ENCODE measurements at places on chromosomes 2 and 18.

DNA sequence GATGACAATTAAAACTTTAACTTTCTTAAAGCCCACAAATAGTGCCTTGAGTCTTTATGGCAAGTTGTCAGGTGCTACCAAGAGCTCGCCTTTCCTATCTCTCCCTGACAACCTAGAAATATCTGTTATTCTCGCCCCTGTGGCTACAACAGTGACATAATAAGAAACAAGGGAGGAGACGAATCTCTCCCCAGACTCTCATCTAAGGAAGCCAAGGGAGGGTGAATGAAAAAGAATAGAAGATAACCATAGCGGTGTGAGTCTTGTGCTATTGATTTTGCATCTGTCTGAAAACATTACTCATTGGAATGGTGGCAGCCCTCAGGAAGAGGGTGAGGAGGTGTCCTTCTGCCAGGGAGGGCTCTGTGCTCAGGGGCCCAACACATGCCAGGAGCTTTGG lies 114.3 kb downstream of the ALK start:
- DNase-seq: no peak

- no peak for DNase-seq
Measured at GRCh38 chr2:175188761-175189160, 7.3 kb upstream of the ATP5MC3 start.

DNA sequence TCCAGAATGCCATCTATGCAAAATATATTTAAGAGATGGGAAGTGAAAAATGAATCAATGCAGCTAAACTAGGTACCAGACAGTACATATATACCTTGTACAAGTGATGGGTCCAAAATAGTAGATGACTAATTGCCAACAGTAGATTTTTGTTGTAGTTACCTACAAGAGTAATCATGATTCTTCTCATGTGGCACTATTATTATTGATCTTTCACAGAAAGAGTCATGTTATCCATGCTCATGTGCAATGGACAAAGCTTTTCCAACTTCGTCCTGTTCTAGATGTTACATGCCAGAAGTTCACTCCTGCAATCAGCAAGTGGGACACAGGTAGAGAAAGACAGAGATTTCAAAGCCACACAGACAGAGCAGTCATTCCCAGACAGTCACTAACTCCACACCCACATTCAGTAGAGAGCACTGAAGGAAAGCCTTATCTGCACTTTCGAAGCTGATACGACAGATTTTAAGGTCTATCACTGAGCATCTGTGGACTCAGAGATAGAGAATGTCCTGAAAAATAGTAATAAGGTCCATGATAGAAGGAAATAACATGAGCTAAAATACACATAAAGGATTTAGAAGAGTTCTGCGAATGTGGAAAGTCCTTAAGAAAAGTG lies 101.6 kb upstream of the ITPRID2 start:
- no peak for DNase-seq

DNA sequence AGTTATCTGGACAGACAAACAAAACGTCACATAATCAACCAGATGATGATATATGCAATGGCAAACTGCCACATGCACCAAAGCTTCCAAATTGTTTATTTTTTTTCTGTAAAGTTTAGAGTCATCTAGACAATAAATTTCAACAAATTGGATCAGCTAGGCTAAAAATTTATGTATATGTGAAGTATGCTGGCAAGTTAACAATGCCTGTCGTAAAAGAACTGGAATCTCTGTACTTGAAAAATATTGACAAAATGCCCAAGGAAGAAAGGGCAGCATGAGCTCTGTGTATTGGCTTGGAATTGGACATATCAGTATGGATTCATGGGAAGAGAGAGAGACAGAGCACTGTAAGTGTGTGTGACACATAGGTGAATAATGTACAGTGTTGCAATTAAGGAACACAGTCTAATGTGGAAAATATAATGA lies 309.8 kb downstream of the ERBB4 start:
- no peak for DNase-seq

- no peak for DNase-seq
Measured at GRCh38 chr2:72204156-72204785, 56.6 kb upstream of the CYP26B1 start.

- DNase-seq: no peak
Measured at GRCh38 chr2:164622338-164623106, 1.2 kb upstream of the GRB14 start.

DNA sequence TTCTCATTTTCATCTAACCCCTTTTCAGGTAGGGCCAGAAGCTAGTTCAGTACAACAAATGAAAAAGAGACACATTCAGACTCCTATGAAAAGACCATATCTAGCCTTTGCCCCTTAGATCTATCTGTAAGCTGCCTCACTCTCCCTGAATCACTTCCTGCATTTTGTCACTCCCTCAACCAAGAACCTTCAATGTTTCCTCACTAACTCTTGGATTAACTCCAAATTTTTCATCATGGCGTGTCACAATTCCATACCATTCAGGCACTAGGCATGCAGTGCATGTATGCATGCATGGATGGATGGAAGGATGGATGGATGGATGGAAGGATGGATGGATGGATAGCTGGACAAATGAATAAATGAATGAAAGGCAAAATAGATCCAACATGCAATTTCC lies 356.9 kb downstream of the TNS1 start:
- DNase-seq: no peak

DNA sequence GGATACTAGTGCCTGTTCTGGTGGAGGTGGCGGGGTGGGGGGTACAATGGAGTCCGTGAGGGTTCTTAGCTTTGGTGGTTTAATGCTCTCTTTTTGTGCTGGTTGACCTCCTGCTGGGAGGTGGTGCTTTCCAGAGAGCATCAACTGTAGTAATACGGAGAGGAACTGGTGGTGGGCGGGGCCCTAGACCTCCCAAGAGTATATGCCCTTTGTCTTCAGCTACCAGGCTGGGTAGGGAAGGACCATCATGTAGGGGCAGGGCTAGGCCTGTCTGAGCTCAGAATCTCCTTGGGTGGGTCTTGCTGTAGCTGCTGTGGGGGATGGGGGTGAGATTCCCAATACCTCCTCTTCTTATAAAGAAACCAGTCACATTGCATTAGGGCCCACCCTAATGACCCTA lies 27.1 kb downstream of the CAMKMT start:
- DNase-seq: no peak

GRCh38 chr18:62723666-62724281 lies 8.4 kb downstream of the PHLPP1 start:
- DNase-seq: no peak

- no peak for DNase-seq
Measured at GRCh38 chr2:45928946-45929345, 277.5 kb downstream of the PRKCE start.

DNA sequence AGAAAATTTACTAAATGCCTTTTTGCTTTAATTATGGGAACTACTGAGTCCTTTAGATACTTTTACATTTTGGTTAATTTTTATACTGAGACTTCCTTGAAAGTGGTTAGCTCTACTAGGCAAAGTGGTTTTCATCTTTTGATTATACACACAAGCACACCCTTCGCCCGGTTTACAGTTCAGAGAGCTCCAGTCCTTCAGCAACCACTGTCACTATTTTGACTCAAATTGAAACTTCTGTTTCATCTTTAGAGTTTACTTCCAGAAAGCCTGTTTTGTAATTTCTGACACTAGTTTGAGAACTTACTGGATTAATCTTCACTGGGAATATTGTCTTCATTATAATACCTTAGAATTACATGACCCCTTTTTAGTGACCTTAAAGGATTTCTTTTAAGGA lies 140.3 kb upstream of the FOSL2 start:
- DNase-seq: no peak

DNA sequence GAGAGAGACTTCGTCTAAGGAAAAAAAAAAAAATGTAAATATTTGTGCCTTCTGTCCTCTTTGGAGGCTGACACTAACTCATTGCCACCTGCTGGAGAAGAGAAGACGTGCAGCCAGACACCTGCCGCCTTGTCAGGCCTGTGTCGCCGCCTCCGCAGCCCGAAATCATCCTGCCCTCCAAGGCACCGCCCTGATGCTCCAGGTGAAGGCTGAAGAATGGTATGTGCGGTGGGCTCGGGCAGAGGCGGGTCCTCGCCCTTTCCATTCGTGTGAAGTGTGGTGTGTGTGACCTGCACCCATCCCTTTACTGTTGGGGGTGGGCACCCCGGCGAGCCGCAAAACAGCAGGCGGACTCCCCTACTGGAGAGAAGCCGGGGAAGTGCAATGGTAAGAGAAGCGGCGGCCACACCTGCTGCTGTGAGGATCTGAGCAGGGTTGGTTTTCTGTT lies 60.4 kb downstream of the FAM161A start:
- DNase-seq: peak; percentile 88

DNA sequence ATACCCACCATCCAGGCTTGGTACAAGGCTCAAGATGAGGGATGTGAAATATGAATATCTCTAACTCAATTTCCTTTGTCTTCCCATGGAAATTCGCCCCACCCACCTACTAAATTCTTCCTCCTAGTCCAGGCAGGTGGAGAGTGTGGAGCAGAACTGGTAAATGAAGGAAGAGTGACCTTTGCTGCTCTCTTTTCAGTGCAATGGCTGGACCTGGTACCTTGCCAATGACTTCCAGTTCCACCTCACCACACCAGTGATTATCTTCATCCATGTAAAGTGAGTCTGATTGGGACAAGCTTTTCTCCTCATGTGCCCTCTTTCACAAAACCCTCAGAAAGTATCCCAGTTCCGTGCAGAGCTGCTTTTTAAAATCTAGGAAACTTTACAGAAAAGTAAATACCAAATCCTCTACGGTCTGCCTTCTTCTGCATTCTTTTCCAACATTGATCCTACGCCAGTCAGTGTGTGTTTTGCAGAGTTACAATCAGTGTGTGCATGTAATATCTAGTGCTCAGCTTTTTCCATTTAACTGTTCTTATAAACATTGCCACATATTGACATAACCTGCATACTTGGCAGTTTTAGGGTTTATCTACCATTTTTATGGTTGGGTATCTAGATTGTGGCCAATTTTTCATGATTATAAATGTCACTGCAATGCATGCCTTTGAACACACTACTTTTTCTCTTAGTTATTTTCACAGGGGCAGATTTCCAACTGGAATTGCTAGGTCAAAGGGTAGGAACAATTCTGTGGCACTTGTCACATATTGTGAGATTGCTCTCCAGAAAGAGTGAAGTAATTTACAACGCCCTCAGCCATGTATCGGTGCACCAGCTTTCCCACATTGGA lies 86.5 kb upstream of the SEC11C start:
- DNase-seq: no peak

GRCh38 chr2:215615803-215616174 lies 179.9 kb upstream of the FN1 start:
- DNase-seq: no peak

- no peak for DNase-seq
Measured at GRCh38 chr18:51580580-51580979, 383.1 kb upstream of the MEX3C start.

DNA sequence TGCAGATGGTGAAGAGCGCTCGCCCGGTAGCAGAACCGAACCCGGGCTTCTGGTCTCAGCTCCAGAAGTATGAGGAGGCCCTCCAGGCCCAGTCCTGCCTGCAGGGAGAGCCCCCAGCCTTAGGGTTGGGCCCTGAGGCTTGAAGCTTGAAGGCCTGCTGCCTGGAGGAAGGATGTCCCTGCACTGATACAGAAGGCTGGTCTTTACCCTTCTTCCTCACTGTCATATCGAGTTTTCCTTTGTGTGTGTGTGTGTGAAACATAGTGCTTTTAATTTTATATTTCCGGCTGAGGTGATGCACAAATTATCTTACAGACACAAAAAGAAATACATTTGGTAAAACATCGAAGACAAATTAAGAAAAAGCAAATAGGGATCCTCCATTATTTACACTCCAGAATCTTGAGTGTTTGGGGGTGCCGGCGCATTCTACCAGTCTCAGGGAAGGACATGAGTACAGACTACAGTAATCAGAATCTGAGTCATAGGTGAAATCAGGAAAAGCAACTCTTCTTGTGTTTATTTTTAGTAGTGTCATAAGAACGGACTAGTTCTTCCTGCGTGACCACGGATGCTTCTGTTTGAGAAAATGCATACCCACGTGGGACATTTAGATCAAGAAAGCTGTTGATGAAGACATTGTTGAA lies 1.3 kb downstream of the DUSP28 start:
- DNase-seq: peak; percentile 70

GRCh38 chr2:162073888-162074631 lies at the start of gene DPP4:
Gene DPP4, minus strand, starts transcription at chr2:162074215. Its CDS starts 234 bp downstream, at chr2:162073981.
- peak; percentile 81 for DNase-seq

DNA sequence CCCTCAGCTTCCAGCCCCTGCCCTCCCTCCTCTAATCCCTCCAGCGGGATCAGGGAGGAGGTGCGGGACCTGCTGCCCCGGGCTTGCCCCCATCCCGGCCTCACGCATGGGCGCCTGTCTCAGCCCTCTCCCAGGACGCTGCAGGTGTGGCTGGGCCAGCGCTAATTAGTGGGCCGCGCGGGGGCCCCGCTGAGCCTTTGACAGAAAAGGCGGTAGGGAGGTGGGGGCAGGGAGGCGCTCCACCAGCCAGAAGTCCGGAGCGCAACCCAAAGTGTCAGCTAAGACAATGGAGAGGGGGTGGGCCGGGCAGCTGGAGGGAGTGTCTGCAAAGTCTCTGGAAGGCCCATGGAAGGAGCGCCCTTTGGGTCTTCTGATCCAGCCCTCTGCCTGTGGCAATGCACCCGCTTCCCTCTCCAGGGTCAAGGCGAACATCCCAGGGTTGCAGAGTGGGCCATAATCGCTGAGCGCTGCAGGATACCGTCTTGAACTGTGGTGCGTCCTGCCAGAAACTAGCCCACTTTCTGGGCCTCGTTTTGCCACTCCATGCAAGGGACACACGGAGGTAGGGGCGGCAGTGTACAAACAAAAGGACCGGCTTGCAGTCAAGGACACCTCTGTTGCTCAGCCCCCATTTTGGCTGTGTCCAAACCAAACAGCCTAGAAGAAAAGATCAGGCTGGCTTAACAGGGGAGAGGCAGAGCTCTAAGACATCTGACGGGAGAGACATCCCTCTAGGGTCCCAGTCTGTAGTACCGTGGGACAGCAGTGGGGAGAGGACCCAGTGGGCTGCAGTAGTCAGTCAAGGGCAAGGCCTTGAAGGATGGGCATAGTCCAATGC lies 3.5 kb downstream of the ATP6V1B1 start:
- peak; percentile 48 for DNase-seq

GRCh38 chr18:45621061-45621511 lies 5.8 kb downstream of the SLC14A2 start:
- peak; percentile 73 for DNase-seq

DNA sequence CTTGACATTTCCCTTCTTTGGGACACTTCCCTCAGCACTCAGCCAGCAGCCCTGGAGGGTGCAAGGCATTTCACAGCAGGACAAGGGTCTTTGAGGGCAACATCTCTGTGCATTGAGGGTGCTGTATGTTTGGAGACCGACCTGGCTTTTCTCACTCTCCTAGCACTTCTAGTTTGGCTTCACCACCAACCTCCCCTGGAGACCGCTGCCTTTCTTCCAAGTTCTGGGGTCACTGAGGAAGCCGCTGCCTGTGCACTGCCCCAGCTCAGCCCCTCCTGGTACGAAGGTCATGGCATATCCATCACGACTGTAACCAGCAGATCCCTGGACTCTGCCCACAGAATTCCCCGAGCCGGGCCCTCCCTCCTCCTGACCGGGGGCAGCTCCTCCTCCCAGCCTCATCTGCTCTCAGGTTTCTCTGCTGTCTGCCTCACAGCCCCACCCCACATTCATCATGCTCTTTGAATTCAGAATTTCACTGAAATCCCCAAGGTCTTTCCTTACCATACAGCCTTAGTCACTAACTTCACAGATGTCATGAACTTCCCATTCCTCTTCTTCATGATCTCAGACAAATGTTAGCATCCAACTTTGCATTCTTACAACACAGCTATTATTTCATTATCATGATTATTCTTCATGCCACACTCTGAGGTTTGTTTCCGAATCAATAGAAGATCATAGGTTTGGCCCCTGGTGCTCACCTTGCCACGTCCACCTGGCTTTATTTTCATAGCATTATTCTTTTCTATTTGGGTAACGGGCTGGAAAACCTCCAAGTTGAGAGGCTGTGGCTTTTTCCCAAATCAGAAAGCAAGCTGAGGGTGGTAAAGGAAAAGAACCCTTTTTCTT lies 113.0 kb upstream of the COPS8 start:
- DNase-seq: no peak

Data from activated effector memory CD4-positive, alpha-beta T cell treated with anti-CD3 and anti-CD28 coated beads, Interleukin-2, amount 50 U/mL, for 16 hours (primary cell).